ENCODE measurements at places on chromosomes 12 and 14.

DNA sequence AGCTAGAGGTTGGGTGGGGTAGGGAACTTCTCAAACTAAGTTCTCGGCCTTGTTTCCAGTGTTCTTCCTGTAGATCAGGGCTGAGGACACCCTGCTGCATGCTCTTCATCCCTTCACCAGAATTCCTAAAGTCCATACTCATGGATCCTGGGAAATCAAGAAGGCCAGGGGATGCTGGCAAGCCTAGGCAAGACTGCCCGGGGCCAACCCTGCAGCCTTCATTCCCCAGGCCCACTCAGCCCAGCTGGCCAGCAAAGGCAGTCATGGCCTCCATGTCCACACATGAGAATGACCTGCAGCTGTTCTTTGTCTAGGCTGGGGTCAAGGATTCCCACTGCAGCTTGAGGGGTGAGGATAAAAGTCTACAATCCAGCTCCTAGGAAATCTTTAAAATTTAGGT, 109.3 kb upstream of the ETV6 start:
- DNase-seq, result no peak

DNA sequence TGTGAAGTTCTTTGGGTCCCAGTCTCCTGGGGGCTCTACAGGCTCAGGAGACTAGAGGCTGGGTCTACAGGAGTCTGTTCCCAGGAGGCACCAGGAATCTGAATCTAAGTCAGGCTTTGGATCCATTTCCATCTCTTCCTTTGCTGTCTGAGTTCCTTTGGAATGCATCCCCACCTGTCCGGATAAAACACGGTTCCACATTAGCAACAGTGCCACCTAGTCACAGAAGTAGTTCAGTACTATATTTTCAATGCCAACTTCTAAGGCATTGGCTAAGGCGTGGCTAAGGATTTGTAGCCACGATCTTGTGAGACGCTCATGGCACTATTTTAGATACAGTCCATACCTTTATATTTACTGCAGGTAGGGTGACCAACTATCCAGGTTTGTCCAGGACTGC, 15.1 kb downstream of the ZC2HC1C start:
- DNase-seq, result no peak

DNA sequence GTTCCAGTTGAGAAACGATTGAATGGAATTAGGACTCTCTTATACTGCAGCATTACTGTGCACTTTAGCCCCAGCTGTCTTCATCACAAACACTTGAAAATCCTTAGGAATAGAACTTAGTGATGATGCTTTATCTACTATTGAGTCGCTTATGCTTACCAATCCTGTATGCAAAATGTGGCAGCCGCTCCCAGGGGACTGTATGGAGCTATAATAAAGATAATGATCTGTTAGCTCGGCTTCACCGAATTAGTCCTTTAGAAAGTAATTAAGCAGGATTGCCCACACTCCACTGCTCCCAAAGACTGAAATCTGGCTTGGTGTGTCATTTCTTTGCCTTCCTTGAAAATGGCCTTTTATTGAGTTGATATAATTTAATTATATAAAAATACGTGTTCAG, 10.6 kb downstream of the EML1 start:
- DNase-seq, result no peak

GRCh38 chr12:89345376-89345775, 6.9 kb downstream of the DUSP6 start:
- DNase-seq, result no peak

- no peak for DNase-seq
Measured at GRCh38 chr12:57632073-57632957, 686 bp downstream of the B4GALNT1 start.

- DNase-seq, result no peak
Measured at GRCh38 chr12:95774311-95775045, 16.1 kb downstream of the NTN4 start.

DNA sequence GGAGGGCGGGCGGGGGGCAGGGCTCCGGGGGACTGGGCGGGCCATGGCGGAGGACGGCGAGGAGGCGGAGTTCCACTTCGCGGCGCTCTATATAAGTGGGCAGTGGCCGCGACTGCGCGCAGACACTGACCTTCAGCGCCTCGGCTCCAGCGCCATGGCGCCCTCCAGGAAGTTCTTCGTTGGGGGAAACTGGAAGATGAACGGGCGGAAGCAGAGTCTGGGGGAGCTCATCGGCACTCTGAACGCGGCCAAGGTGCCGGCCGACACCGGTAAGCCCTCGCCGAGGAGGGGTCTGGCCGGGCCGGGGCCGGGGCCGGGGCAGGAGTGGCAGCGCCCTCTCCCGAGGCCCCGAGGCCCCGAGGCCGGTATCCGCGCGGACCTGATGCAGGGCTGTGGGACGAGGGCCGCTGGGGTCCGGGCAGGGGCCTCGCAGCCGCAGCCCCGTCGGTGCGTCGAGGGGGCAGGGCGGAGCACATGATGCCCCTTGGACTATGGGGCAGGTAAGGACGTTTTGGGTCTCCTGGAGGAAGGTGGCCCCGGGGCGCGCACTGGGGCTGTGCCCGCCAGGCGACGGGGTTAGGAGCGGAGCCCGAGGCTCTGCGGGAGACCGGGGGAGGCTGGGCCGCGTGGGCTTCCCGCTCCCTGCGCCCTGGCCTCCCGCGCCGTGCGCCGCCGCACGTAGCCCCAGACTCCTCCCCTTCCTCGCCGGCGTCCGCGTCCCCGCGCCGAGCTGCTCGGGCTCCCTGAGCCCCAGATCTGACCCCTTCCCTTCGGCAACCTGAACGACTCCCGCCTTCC, at the start of gene TPI1:
Gene TPI1, plus strand, starts transcription at position 119 of the 798 bp plus-strand sequence. Its CDS starts 36 bp downstream, at position 155.
- peak; percentile 69 for DNase-seq

DNA sequence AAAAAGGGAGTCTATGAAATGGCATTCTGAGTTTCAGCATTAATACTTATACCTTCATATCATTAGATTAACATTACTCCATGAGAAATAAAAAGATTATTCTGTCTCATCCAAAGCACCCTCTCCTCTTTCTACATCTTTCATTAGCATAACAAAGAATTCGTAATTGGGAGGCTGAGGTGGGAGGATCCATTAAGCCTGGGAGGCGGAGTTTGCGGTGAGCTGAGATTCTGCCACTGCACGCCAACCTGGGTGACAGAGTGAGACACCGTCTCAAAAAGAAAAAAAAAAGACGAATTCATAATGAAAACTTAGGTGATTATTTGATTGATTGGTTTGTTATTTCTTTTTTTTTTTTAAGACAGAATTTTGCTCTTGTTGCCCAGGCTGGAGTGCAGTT, 1.8 kb upstream of the CDK17 start:
- no peak for DNase-seq

GRCh38 chr12:72093930-72094329, 155.3 kb downstream of the TPH2 start:
- no peak for DNase-seq

DNA sequence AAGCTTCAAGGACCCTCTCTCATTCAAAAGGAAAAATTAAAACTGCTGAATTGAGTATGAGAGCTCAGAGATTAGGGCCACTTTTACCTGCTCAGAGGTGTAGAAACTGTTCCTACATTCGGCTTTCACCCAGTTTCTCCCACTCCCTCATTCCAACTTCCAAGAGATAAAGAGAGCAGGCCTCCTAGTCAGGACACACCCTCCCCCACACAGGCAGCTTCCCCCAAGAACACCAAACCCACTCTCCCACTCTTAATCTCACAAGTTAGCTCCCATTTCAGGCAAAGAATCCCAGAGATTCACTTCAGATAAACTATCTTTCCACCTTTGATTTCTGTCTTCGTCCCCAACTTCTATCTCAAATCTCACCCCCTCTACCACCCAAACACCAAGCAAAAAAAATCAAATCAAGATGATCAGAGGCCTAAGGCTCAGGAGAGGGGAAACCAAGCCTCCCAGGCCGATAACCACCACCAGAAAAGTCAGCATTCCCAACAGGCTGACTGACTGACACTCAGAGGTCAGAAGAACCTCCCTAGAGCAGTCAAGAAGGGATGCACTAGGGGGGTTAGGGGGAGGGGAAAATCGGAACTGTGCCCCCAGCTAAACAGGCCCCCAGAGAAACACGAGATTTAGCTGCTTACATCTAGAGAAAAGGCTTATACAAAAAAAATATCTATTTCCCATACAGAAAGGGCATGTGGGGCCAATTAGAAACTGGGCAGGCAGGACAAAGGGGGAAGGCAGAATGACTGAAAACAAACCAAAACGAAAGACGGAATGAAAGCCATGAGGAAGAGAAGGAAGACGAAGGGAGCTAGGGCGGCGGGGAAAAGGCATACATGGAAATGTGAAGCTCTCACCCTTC, 13.2 kb upstream of the CDH24 start:
- no peak for DNase-seq

DNA sequence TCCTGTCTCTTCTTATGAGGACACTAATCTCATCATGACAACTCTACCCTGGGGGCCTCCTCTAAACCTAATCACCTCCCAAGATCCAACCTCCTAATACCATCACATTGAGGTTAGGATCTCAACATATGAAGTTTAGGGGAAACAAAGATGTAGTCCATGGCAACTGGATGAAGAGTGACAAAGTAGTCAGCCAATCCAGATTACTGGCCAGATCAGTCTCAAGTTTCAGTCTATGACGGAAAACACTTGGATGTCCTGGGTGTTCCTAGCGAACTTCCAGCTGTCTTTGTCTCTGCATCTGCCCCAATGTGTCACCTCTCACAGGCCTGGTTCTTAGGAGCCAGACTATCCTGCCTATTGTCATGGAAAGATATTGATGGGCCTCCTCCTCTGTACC, 630.8 kb downstream of the AACS start:
- no peak for DNase-seq

DNA sequence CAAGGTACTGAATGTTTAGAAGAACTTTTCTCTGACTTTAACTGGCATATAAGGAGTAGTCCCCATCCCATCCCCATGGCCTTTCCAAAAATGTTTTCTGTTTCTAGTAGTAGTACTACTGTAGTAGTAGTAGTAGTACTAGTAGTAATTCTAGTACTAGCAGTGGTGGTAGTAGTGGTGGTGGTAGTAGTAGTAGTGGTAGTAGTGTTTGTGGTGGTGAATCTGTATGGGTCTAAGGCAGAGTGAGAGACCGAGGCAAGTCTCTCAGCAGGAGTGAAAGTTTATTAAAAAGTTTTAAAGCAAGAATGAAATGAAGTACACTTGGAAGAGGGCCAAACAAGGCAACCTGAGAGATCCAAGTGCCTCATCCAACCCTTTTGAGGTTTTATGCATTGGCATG, 58.6 kb downstream of the FOXN4 start:
- no peak for DNase-seq

GRCh38 chr14:60861545-60862140, 119.2 kb downstream of the TRMT5 start:
- no peak for DNase-seq

GRCh38 chr14:58305730-58306129, 7.4 kb downstream of the ARID4A start:
- DNase-seq, result no peak

GRCh38 chr12:68378872-68379606, 46.9 kb upstream of the MDM1 start:
- DNase-seq, result no peak

- DNase-seq, result no peak
Measured at GRCh38 chr12:31962076-31962475, 2.9 kb downstream of the RESF1 start.

DNA sequence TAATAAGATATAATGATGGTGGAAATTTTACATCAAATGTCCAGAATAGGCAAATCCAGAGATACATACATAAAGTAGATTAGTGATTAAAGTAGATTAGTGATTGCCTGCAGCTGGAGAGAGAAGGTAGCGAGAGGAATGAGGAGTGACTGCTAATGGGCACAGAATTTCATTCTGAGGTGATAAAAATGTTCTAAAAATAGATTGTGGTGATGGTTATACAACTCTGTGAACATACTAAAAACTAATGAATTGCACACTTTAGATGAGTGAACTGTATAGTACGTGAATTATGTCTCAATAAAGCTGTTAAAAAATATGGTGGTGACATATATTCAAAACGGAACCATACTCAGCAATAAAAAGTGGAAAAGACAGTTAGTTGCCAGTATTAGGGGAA, 41.7 kb downstream of the PPP2R5E start:
- no peak for DNase-seq

DNA sequence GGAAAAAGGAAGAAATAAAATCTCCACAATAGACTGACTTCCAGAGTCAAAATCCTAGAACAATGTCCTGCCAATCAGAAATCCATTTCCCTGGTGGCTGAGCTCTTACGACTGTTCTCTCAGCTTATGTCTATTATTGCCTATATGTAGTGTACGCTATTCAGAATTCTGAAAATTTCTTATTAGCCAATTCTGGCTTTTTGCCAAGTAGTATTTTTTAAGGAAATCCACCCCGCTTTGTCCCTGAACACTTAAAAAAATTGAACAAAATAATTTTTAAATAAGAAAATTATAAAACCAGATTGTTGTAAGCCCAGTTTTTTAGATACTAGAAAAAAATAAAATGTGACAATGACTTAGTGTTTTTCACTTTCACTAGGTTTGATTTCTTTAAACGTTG, 143.0 kb downstream of the KCNA5 start:
- no peak for DNase-seq

DNA sequence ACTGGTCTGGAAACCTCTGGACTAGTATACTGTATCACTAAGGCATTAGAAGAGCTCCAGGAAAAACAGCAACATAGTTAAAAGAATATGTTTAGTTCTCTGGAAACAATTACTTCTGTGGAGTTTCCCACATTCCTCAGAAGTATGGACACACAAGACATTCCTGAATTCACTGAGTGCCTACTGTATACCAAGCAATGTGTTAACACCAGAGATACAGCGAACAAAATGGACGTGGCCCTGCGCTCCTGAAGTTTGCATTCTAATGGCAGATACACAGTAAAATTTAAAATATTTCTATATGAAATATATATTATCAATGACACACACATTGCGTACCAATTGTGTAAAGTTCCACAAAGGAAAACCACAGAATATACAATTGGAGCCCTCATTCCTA, 1.1 kb downstream of the ANGEL1 start:
- DNase-seq, result no peak

GRCh38 chr12:102026728-102027127, 35.1 kb downstream of the WASHC3 start:
- no peak for DNase-seq
